Heart right ventricle (tissue), 16 donors: ENCODE measurements at places on chromosomes 7 and 10.

GRCh38 chr7:29189743-29190201, 4.8 kb upstream of the CHN2 start:
- peak; percentile 59 for DNase-seq
- no peak overlapping the region for H3K27ac ChIP-seq

DNA sequence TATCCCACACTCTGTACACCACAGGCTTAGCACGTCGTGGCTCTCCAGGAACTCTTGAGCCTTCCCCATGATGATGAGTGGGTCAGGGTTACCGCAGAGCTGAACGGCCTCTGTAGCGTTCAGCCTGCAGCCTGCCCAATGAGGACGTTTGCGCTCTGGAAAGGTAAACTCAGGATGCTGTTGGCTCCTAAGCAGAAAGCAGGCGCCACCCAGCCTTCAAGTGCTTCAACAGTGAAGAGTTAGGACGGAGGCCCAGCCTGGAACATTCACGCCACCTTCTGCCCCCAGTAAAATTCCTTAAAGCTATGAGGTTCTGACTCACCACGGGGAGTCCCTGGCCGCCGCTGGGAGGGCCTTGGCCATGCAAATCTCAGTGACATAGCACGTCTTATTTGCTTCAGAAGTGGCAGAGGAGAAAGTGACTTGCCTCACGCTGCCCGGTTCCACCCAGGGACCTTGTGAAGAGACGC, 161.5 kb upstream of the SH2B2 start:
- no peaks in the 10 kb centered on the region for H3K36me3 ChIP-seq
- no peak overlapping the region for H3K4me3 ChIP-seq
- DNase-seq, result peak; percentile 56
- H3K4me1 ChIP-seq, result peaks cover 22% of the 10 kb centered on the region
- H3K27me3 ChIP-seq, result no peaks in the 10 kb centered on the region

- no peak for DNase-seq
- H3K4me3 ChIP-seq, result no peak overlapping the region
These were observed 230.7 kb downstream of the VTI1A start for GRCh38 chr10:112677689-112678088.

- no peaks in the 10 kb centered on the region for H3K27me3 ChIP-seq
- H3K36me3 ChIP-seq, result no peaks in the 10 kb centered on the region
- H3K4me3 ChIP-seq, result no peak overlapping the region
- H3K4me1 ChIP-seq, result peaks cover 4% of the 10 kb centered on the region
These were observed 26.0 kb downstream of the SPOCK2 start for GRCh38 chr10:72062382-72062781.

GRCh38 chr10:17181751-17182150, 19.7 kb downstream of the TRDMT1 start:
- no peaks in the 10 kb centered on the region for H3K27me3 ChIP-seq
- H3K4me1 ChIP-seq, result no peaks in the 10 kb centered on the region
- H3K36me3 ChIP-seq, result no peaks in the 10 kb centered on the region

- H3K4me3 ChIP-seq, result no peak overlapping the region
- no peak for DNase-seq
- H3K4me1 ChIP-seq, result no peaks in the 10 kb centered on the region
- no peaks in the 10 kb centered on the region for H3K36me3 ChIP-seq
- H3K27me3 ChIP-seq, result no peaks in the 10 kb centered on the region
These were observed 8.5 kb upstream of the JAKMIP3 start for GRCh38 chr10:132057191-132057681.

DNA sequence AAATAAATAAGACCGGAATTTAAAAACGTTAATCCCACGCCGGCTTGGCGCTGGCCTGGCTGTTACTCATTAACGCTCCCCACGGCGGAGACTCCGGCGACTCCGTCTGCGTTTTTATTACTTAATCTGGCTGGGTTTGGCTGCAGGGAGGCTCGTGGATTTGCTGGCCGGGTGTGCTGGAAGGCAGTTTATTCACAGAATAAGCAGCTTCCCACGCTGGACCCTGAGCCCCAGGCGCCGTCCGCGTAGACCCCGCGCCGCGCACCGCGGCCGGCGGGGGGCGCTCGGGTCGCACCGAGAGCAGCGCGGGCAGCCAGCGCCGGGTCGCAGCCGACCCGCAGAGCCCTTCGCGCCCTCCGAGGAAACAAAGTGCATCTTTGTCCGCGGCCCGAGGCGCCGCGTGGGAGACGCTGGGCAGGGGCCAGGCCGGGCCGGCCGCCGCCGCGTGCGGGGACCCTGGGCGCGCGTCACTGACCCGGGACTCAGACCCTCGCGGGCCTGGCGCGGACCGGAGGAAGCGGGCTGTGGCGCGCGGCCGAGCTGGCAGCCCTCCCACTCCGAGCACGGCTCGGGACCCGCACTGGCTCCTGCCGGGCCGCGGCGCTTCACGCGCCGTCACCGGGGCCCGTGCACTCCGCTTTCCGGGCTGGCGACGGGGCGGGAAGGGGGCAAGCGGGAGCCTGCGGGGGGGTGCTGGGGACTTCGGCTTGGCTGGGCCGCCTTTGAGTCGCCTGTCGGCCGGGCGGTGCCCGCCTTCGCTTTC, 587 bp upstream of the GRK5 start:
- no peaks in the 10 kb centered on the region for H3K36me3 ChIP-seq
- H3K27me3 ChIP-seq, result no peaks in the 10 kb centered on the region
- H3K4me1 ChIP-seq, result peaks cover 18% of the 10 kb centered on the region
- H3K4me3 ChIP-seq, result peak overlapping the region; percentile 90

- H3K36me3 ChIP-seq, result no peaks in the 10 kb centered on the region
- DNase-seq, result no peak
- H3K27me3 ChIP-seq, result peaks cover 34% of the 10 kb centered on the region
- no peak overlapping the region for H3K4me3 ChIP-seq
These were observed 109.8 kb upstream of the NFE2L3 start for GRCh38 chr7:26042237-26042636.

DNA sequence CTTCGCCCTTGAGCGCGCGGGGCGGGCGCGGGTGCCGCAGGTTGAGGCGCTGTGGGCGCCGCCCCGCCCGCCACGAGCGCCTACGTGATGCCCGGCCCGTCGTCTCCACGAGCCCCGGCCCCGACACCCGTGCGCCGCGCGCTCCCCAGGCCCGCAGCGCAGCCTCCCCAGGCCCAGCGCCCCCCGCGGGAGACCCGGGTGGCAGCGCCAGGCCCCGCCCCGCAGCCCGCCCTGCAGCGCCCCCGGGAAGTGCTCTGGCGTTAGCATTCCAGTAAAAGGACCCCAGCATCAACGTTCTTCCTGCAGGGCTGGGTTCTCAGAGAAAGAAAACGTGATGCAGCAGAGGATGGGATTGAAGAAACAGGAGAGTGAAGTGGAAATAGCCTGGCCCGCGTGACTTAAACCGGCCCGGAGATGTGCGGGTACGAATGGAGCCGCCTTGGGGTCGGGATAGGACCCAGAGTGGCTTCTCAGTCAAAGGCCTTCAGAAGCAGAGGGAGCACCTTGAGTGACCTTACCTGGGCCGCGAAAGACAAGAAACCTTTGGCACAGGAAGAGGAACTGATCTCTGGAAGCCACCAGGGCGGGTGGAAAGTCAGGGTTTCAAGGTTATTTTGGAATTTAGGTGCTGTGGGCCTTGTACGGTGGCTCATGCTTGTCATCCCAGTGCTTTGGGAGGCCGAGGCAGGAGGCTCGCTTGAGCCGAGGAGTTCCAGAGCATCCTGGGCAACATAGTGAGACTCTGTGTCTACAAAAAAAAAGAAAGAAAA, 1.8 kb downstream of the PFKP start:
- peak overlapping the region; percentile 89 for H3K4me3 ChIP-seq
- peak overlapping the region; percentile 76 for H3K27ac ChIP-seq
- no peaks in the 10 kb centered on the region for H3K4me1 ChIP-seq
- peaks cover 7% of the 10 kb centered on the region for H3K36me3 ChIP-seq
- DNase-seq, result peak; percentile 34

GRCh38 chr10:129531969-129532660, 65.1 kb downstream of the MGMT start:
- H3K4me3 ChIP-seq, result no peak overlapping the region
- peaks cover 23% of the 10 kb centered on the region for H3K4me1 ChIP-seq
- H3K27ac ChIP-seq, result no peak overlapping the region
- no peak for DNase-seq
- no peaks in the 10 kb centered on the region for H3K27me3 ChIP-seq
- no peaks in the 10 kb centered on the region for H3K36me3 ChIP-seq

GRCh38 chr7:94486216-94486615, 23.4 kb upstream of the CASD1 start:
- H3K4me1 ChIP-seq, result no peaks in the 10 kb centered on the region
- no peaks in the 10 kb centered on the region for H3K36me3 ChIP-seq
- DNase-seq, result no peak
- H3K4me3 ChIP-seq, result no peak overlapping the region
- no peak overlapping the region for H3K27ac ChIP-seq

DNA sequence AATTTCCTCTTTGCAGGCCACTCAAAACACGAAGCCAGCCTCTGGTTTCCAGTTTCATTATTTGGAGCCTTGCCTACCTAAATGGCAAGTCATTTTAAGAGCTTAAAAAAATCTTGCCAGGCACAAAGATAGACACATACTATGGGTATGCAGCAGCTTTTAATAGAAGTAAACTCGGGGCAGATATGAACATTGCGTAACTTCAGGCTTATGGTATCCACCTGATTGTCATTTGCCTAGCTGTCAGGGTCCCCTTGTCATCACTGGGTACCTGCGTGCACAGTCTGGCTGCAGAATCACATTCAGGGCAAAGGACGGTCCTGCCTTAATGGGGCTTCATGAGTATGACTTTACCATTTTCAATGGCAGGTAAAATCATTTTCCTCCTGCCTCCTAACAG, 466.1 kb upstream of the NRP1 start:
- DNase-seq, result no peak
- H3K36me3 ChIP-seq, result no peaks in the 10 kb centered on the region
- peak overlapping the region; percentile 69 for H3K27ac ChIP-seq
